Bronchial epithelial cell (primary cell): ENCODE measurements at places on chromosomes 2 and 18. TPM values are rescaled to one million over a fixed set of nuclear protein-coding genes. Genes with fewer than 3 reads are reported as not detected.

Gene RAMP1
- total RNA-seq, result 2.1 and 2.3 TPM in 2 replicates

Gene LIMS4
- total RNA-seq, result 0.26 TPM in 1 of 2 replicates, not detected in the other

Gene CFAP53
- 0.26 and 1.3 TPM in 2 replicates for total RNA-seq

Gene APOB
- under 0.01 TPM in 1 of 2 replicates, not detected in the other for total RNA-seq

Gene NAT8
- total RNA-seq, result not detected in 2 replicates

Gene SNTG2
- total RNA-seq, result not detected in 2 replicates

GRCh38 chr2:190052307-190052706 is 10.2 kb downstream of the MSTN start:
- peak; percentile 85 for DNase-seq

GRCh38 chr2:28901202-28901601 is 6.7 kb downstream of the WDR43 start:
- DNase-seq, result no peak

DNA sequence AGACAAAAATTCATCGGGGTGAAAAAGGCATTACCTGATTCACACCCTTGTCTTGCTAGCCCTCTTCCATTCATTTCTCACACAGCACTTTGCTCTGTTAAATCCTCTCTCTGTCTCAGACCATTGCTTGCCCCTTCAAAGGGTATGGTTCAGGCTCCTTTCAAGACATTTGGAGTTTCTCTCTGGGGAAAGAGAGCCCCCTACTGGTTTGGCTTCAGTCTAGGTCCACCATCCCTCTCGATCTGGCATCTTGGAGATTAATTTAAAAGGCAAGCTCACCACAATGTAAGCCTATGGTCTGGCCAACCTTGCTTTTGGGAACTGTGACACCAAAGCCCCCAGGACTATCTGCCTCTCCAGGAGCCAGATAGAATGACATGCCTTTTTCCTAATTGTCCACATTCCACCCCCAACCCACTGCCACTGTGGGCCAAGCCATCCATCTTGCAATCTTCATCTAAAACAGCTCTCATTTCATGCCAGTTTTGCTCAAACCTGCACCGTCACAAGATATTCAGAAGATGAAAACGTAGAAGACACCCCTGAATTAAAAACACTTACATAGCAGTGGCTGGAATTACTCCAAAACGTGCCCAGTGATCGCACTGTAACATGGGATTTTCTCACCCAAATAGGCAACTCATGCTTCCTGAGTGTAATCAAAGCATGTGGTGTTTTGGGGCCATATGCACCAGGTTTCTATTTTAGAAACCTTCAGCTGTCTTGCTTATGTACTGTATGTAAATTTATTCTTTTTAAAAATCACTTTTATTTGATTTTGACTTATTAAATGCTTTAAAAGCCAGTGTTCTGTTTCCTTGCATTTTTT is 93.9 kb downstream of the FARSB start:
- peak; percentile 55 for DNase-seq

DNA sequence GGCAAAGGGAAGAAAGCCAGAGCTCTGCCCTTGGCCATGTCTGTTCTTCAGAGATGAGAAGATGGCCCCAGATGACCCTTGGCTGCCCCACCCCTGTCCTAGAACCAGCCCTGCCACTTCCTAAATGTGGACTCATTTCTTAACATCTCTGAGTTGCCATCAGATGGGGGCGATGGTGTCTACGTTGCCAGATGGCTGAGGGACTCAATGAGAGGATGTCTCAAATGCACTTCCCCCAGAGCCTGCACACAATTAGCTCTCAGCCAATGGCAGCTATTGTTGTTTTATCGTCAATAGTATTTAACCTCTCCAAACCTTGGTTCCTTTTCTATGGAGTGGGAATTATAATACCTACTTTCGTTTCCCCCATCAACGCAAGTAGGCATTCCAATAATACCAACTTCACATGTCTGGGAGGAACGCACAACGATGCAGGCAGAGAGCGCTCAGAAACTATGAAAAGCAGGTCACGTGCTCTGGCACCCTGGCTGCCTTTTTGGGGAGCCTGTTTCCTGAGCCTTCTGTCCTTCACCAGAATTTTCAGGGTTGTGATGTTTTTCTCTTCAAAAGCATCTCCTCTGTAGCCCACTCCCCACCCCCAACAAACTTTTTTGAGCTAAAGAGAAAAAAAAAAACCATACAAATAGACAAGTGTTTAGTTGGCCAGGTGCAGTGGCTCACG is 100.3 kb downstream of the MCFD2 start:
- no peak for DNase-seq

GRCh38 chr2:12318427-12319057 is 398.2 kb upstream of the TRIB2 start:
- peak; percentile 50 for DNase-seq

- DNase-seq, result no peak
Observed at GRCh38 chr2:173631127-173631460, 276.4 kb downstream of the CDCA7 start.

DNA sequence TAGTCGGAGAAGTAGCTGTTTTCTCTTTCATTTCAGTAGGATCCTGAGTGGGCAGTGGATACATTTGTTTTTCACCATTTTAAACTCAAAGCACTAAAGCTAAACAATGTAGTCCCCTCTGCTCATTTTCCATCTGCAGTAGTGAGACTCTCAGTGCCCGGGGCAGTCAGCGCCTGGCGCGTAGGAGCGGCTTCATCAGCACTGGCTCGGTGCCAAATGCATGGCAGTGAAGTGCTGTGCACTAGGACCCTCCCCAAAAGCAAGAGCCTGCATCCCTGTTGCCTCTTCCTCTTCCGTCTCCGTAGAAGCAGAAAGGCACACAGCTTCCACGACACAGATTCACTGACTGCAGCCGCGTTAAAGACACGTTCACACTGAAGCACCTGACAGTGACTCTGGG is 19.0 kb upstream of the ESPNL start:
- DNase-seq, result no peak

DNA sequence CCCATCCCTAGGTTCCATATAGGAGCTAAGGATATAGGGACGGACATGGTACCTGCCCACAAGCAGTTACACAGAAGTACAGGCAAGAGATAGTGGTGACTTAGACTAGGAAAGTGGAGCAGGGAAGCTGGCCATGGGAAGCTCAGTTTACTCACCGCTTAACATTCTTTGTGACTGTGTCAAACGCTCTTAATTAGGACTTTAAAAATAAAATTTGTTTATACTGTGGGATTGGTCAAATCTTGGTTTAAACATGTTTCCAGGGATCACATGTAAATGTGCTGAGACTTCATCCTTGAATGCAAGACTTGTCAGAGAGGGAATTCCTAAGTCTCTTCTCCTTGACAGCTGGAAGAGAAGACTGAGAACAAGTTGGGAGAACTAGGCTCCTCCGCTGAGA is 107.3 kb downstream of the MTCL1 start:
- no peak for DNase-seq

- DNase-seq, result peak; percentile 36
Observed at GRCh38 chr2:57497489-57498096, 549.0 kb upstream of the VRK2 start.

DNA sequence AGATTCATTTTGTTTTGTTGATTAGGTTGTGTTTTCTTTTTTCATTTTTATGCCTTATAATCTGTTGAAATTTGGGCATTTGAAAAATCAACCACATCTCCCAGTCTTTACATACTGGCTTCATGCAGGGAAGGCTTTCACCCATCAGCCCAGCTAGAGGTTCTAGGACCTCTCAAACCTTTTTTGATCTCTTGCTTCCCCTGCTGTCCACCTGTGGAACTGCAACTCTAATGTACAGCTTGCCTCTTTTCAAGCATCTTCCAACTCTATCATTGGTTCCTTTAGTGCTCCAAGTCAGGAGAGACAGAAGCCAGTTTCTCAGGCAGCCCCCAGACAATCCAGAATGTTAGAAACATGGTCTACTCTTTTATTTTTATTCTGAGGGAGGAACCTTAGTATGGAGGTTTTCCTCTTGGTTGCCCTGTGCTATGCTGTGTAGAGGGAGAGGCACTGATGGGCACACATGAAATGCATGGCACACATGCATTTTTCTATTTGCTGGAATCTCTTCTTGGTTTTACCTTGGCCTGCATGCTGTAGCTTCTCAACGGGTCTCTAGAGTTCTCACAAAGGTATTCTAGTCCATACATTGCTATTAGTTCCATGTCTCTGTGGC is 107.2 kb upstream of the L3MBTL4 start:
- peak; percentile 46 for DNase-seq

- DNase-seq, result no peak
Observed at GRCh38 chr2:205764270-205764746, 82.0 kb downstream of the NRP2 start.

GRCh38 chr18:47758000-47758399 is 172.5 kb downstream of the SMAD2 start:
- peak; percentile 11 for DNase-seq

- DNase-seq, result peak; percentile 60
Observed at GRCh38 chr2:73111073-73112025, 1.4 kb downstream of the RAB11FIP5 start.

GRCh38 chr2:182652326-182652725 is 63.7 kb upstream of the DNAJC10 start:
- DNase-seq, result peak; percentile 18
